CMK (cell line): ENCODE measurements at places on chromosomes 3 and 15.
A peak's percentile ranks its signal among the peaks of the same experiment; 100 is the strongest.

DNA sequence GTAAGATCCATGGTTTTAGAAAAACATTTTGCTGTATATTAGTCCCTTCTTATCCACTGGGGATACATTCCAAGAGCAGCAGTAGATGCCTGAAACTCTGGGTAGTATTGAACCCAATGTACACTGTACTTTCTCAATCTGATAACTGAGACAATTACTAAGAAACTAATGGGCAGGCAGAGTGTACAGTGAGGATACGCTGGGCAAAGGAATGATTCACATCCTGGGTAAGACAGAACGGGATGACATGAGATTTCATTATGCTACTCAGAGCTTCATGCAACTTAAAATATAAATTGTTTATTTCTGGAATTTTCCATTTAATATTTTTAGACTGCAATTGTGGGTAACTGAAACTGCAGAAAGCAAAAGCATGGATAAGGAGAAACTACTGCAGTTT lies 46.2 kb upstream of the TEX55 start:
- no peak for DNase-seq

GRCh38 chr15:41945731-41946130 lies 26.6 kb downstream of the EHD4 start:
- no peak for DNase-seq

DNA sequence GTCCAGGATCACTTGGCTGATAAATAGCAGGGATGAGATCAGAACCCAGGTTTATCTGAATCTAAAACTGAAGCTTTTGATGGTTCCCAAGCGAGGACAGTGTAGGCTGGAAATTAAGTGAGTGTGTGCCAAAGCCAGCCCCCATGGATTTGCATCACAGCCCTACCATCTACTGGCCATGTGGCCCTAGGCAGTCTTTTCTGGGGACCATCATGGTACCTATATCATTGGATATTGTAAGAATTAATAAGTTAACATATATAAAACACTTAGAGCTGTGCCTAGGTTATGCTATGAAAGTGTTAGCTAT lies 32.8 kb upstream of the SSR3 start:
- DNase-seq: no peak

DNA sequence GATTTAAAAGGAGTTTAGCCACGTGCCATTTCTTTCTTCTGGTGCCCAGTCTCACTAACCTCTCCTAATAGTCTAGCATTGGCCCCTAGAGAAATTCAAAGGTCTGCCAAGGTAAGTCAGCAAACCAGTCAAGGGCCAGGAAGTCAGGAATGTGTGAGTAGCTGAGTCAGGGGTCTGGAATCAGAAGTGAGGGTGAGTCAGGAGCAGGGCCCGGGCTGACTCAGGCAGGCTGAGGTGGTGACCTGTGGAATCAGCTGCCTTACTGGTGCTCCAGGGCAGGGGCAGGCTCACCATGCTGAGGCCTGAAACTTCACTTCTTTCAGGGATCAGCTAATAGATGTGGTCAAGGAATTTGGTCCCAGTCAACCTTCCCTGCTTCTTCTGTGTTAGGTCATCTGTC lies 105.8 kb upstream of the MYZAP start:
- DNase-seq: no peak

- DNase-seq: no peak
Measured at GRCh38 chr3:70873686-70874085, 561.2 kb upstream of the MDFIC2 start.

DNA sequence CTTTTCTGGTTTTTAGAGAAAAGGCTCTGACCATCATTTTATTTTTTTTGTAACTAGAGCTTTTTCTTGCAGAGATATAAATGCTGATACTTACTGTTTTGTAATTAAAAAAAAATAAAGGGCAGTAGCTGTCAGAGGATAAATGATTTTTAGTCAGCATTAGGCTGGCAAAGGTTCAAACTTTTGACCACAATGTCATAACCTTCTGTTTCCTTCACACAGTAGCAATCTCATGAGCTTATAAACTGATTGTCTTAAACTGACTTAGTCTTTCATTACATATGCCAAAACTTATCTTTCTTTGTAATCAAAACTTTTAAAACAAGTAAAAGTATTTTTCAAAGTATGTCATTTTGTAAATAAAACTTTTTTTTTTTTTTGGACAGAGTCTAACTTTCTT lies 841.9 kb downstream of the OTOL1 start:
- DNase-seq: no peak

- no peak for DNase-seq
Measured at GRCh38 chr15:56537881-56538280, 72.9 kb upstream of the MNS1 start.

GRCh38 chr3:8276056-8276455 lies 225.6 kb upstream of the LMCD1 start:
- DNase-seq: no peak

DNA sequence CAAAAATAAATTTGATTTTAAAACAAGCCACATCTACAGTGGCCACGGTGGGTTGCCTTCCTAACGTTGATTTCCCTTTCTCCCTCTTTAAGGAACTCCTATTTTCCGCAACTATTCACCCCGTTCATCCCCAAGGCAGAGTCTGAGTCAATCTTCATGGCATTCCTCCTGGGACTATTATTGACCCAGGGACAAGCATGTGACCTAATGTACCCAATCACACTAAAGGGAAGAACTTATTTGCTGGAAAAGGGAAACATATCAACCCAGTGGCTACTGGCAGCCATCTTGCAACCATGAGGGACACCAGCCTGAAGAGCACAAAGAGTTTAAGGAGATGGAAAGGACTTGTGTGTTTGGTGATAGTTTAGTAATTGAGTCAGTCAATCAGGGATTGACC lies 55.4 kb upstream of the ARHGEF3 start:
- no peak for DNase-seq

- DNase-seq: no peak
Measured at GRCh38 chr3:15041950-15042349, 23.2 kb downstream of the MRPS25 start.

DNA sequence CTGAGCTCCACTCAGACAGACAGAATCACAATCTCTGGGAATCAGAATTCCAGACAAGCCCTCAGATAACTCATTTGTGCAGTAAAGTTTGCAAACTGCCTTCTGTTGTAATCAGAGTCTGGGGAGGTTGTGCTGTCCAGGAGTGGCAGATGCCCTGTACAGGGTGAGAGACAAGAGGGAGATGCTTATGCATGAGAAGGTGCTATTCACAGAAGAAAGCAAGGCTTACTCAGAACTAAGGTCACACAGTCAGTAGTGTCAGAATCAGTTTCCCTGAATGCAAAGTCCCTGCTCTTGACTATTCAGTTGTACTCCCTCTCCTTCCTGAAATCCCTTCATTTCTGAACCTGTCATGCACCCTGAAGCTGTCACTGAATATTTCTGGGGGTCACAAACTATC lies 43.7 kb downstream of the SRPRB start:
- DNase-seq: no peak

- no peak for DNase-seq
Measured at GRCh38 chr3:140386357-140387100, 291.3 kb upstream of the TRIM42 start.

- DNase-seq: no peak
Measured at GRCh38 chr15:55513152-55513551, 5.1 kb upstream of the DNAAF4 start.

- DNase-seq: peak; percentile 93
Measured at GRCh38 chr3:52238761-52239701, at the start of gene TWF2. TSS of gene TWF2 (minus strand) at chr3:52239158. CDS start at chr3:52239016, 142 bp downstream.

GRCh38 chr3:8665407-8665896 lies 20.9 kb upstream of the SSUH2 start:
- no peak for DNase-seq

- DNase-seq: no peak
Measured at GRCh38 chr3:53518495-53518981, 24.1 kb downstream of the CACNA1D start.

DNA sequence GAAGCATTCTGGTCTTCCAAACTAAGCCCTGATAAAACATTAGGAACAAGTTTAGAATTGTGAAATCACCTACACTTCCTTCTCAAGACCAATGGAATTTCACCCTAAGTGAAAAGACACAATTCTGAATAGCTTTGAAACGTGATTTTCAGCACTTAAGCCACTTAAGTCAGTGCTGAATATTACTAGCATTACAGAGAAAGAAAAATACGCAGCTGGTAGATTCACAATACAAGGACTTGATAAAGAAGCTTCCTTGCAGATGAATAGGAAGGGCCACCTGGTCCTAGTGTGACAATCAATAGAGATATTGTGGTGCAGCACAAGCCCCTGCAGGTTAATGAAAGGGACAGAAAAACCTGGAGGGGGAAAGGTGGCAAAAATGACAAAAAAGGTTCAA lies 353.1 kb upstream of the ALCAM start:
- no peak for DNase-seq

- DNase-seq: no peak
Measured at GRCh38 chr15:60320365-60320764, 77.4 kb downstream of the ANXA2 start.

DNA sequence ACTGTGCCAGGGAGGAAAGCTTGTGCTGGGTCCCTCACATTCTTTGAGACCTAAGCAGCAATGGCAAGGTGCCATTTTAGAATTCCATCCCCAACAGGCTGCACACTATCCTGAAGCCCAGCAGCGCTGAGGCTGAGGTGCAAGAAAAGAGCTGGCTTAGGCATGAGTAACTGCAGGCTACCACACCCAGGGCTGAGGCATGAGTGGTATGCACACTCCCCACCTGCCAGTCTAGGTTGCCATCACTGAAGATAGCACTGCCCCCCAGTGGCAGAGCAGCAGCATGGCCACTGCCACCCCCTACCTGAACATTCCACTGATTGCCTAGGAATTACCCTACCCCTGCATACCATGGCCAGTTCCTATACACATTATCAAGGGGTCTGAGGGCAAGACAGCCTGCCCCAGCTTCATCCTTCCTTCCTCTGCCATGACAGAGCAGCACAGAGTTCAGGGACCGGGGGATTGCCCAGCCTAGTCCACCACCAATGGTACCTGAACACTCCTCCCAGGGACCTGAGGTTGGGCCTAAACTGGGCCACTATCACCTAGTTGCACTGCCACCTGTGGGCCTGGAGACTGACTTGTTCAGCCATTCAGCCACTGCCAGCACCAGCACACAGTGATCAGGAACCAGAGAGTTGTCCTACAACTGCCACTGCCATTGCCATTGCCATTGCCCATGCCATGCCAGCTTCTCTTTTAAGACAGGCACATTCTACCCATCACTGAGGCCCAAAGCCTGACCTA lies 129.8 kb downstream of the SATB1 start:
- DNase-seq: no peak

DNA sequence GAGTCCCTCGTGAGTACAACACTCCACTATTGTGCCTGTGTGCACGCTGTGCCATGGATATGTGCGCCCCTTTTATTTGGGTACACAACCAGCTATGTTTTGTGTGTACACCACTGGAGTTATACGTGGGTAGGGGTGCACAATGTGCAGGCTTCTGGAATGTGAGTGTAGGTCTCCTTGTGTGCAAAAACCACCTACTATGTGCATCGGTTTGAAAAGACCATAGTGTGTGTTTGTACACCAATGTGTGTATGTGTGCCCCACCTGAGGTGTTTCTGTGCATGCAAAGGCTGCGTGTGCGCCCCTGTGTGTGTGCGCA lies 86.4 kb upstream of the ALDH1L1 start:
- no peak for DNase-seq

- no peak for DNase-seq
Measured at GRCh38 chr15:95422255-95422654, 908.2 kb upstream of the NR2F2 start.

DNA sequence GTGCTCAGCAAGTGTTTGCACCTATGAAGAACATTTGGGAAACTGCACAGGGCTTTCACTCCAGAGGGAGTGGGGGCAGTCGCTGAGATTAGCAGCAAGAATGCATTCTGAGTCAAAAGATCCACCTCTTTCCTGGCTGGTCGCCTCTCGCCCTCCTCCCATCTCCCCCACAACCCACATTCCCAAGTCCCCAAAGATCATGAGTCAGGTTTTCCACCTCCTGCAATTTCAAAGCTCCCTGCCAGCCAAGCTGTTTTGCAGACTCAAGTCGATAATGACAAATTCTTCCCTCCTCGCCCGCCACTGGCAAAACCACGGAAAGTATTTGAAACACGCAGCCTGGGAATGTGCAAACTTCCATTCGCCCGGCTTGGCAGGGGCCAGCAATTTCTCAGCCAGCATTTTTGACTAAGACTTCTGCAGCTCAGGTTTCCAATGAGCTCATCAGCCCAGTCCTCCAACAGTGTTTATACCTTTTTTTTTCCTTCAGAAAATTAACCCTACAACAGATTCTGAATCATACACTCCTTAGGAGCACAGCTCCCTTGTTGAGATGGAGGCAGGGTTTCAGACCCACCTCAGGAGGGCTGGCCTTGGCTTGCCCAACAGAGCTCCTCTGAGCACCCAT lies 181.4 kb downstream of the SMAD6 start:
- DNase-seq: no peak

DNA sequence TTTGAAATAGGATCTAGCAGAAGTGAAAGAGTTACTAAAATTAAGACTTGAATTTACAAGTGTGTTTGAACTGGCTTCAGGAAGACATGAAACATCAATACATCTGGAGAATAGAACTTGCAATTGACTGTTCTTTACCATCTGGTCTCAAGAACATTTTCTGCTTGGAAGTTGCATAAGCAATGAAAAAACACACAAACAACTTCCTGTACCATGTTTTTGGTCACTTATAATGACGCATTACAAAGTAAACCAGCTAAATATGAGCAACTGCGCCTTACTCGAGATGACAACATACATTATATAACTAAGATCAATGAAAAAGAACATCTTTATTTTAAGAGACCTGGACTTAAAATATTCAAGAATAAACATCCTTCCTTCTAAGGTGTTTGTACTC lies 112.5 kb downstream of the TIGIT start:
- no peak for DNase-seq

DNA sequence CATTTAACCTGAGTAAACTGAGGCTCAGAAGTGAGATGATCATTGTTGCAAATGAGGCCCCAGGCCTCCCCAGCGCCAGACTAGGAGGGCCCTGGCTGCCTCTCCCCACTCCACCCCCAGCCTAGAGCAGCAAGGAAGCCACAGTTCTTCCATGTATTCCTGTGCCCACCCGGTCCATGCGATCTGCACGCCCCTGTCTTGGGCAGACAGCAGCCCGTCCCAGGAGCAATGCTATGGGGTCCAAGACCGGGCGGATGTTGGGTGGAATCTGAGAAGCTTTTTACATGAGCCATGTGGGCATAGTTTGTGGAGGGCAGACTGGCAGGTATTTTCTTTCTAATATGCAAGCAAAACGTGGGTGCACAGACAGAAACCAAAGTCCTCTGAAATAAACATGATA lies 15.1 kb downstream of the SH2D7 start:
- no peak for DNase-seq
